Testis (tissue), 5 donors: ENCODE measurements at places on chromosomes 2 and 18. TPM values are rescaled to one million over a fixed set of nuclear protein-coding genes. Genes with fewer than 3 reads are reported as not detected.

DNA sequence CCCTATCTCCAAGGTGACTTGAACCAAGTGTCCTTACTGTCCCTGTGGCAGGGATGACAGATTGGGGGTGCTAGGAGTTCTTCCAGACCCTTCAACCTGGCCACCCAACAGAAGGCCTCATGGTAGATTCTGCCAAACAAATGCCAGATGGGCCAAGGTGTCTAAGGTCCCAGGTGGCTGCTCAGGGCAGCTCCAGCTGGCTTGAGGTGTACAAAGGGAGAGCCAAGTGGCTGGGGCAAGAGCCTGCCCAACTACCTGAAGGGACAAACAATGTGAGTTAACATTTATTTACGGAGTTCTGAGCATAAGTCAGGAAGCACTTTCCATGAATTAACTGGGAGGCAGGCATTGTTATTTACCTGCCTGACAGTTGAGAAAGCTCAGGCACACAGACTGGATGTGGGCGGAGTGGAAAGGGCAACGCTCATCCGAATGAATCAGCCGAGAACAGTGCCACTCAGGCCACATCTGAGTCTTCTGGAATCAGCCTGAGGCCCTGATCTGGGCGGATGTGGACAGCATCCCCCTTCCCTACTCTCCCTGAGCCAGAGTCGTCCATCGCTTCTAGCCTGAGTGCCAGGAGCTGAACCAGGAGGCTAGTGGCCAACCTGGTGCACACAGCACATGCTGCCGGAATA is 4.4 kb upstream of the KCNIP3 start:
- no peak for DNase-seq

The MOCOS gene
- 1.5 TPM for total RNA-seq

GRCh38 chr2:227848586-227848985 is 22.8 kb upstream of the DAW1 start:
- no peak for DNase-seq

DNA sequence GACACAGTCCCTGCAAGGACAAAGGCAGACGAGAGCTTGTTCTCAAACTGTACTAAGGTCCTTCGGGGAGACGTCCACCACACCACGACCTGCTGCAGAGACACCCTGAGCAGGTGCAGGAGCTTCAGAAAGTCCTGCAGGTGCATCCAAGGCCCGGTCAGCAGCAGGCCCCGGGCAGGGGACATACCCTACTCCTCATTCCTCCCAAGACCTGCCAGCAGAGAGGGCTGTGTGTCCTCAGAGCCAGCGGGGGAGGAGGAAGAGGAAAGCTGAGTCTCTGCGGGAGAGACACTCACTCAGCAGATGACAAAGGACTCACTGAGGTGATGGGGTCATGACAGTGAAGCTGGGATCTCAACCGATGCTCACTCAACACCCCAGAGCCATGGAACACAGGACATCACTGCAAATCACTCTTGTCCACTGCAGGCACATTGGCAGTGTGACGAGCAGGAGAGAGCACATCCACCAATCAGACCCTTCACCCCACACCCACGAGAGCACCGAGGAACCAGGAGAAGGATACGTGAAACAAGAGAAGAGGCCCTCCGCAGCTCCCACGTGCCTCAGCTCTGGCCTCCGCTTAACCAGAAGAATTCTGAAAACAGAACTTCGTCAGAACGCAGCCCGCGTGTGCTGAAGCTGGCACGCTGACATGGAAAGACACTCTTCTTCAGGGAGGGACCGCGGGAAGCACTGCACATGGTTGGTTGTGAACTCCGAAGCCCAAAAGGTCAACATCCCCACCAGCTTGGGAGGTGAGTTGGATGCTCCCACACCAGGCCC is 9.3 kb downstream of the HDAC4 start:
- DNase-seq: no peak

The REG1A gene
- not detected for total RNA-seq

The DNAJC5G gene
- total RNA-seq: 37.4 TPM

DNA sequence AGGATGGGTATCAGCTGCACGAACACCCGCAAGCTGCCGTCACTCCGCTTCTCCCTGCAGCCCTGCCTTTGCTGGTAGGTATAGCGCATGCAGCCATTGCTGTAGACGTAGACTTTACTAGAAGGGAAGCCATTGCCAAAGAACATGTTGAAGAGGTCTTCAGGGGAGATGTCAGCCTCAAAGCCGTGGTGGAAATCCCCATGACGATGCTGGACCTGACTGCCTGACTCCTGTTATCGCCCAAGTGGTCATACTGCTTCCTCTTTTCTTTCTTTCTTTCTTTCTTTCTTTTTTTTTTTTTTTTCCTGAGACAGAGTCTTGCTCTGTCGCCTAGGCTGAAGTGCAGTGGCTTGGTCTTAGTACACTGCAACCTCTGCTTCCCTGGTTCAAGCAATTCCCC is 68.7 kb upstream of the SPRED2 start:
- DNase-seq: no peak

The LYG2 gene
- total RNA-seq: 0.43 TPM

The COL4A3 gene
- 11.0 TPM for total RNA-seq

The C1QL2 gene
- 1.2 TPM for total RNA-seq

- DNase-seq: no peak
Measured at GRCh38 chr2:65778137-65778536, 345.7 kb upstream of the SPRED2 start.
